ENCODE measurements at places on chromosomes 3 and 15.

DNA sequence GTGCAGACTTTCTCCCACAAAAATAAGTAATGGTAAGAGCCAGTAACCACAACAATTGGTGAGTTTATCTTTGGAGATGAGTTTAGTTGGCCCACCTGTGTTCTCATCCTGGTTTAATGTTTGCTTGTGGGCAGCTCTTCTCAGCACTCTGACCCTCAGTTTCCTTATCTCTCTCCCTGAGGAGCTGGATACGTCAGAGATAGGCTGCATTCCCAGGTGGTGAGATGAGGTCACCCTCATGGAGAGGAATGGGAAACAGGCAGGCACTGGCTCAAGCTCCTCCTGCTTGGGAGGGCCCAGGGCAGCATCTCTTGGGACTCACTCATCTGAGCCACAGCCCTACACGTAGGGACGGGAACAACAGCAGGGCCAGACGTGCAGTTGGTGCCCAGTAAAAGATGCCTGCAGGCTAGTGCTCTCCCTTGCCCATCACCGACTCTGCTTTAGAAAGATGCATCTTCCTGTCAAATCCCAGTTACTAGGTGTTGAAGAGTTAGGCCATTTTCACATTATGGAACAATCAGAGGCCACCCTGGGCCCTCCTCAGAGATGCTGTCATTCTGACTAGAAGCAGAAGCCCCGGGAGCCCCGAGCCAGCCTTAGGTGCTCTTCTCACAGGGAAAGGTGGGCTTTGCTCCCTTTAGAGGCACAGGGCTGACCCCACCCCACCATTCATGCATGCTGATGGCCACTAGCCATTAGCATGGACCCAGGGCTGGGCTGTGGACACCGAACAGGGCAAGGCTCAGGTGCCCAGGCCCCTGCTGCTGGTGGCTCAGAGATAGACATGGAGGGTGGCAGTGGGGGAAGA is 59.7 kb downstream of the GRIP2 start:
- DNase-seq = no peak

DNA sequence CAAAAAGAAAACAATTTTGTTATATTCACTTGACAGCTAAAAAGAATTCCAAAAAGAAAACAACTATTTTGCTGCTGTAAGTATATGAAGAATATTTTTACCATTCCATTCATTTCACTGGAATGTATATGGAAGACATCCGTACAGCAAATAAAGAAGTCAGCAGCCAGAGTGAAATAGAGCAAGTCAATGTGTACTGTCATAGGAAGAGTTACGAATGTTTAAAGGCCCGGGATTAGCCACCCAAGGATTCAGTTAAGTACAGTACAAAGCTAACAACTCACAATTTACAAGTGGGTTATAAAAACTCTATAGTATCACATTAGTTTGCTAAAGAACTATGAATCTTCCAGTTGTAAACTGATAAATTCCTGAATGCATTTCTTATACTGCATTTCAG is 14.4 kb upstream of the XXYLT1 start:
- no peak for DNase-seq

DNA sequence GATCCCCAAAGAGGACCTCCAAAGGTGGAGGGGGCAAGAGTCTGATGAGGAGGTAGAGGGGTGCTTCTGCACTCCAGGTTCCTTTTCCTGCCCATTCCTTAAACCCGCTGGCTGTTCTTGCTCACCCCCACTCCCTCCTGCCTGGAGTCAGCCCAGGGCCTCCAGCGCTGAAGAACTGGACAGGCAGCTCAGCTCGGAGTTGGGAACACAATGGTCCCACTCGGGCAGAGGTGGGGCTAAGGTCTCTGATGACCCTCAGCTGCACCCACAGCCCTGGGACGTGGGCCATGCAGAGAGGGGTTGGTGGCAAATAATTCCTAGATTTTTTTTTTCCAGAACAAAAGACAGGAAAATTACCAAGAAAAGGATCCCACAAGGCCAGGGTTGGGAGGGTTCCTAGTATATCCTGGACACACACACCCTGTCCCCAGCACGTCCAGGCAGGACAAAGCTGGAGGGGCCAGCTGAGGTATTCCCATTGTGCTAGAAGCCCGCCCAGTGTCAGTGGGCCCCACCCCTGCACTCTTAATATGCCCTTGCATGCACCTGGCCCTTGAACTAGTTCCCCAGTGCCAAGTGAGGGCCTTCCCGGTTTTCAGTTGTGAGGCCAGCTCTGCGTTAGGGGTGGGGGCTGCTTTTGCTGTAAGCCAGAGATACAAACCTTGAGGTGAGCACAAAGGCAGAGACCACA is 22.1 kb upstream of the IP6K2 start:
- no peak for DNase-seq

GRCh38 chr15:58489289-58490085 is 57.7 kb downstream of the LIPC start:
- DNase-seq = no peak

DNA sequence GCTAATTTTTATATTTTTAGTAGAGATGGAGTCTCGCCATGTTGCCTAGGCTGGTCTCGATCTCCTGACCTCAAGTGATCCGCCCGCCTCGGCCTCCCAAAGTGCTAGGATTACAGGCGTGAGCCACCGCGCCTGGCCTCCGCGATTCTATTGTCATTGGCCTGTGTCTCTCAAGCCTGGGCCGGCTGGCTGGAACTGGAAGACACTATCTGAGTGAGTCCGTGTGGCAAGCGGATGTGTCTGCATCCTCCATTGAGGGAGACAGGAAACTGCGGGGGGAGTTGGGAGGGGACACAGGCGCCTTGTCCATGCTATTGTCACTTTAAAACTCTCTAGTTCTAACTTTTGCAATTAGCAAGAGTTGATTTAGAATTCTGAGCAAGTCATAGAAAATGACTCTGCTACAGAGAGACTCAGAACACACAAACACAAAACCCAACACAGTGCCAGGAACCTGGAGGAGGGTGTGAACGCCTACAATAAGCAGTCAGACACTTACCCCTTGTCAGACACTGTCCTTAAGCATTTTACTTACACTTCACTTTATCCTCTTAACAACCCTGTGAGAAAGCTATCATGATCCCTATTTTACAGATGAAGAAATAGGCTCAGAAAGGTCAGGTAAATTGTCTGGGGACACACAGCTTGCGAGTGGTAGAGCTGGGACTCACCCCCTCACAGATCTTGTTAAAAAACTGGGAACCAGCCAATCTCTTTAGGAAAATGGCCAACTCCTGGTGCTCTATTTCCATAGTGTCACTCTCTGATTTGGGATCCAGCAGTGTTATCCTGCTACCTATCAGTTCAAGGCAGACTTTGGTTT is 38.7 kb downstream of the ANP32A start:
- no peak for DNase-seq

- DNase-seq = no peak
Observed at GRCh38 chr15:101495334-101496197, 6.1 kb upstream of the PCSK6 start.

DNA sequence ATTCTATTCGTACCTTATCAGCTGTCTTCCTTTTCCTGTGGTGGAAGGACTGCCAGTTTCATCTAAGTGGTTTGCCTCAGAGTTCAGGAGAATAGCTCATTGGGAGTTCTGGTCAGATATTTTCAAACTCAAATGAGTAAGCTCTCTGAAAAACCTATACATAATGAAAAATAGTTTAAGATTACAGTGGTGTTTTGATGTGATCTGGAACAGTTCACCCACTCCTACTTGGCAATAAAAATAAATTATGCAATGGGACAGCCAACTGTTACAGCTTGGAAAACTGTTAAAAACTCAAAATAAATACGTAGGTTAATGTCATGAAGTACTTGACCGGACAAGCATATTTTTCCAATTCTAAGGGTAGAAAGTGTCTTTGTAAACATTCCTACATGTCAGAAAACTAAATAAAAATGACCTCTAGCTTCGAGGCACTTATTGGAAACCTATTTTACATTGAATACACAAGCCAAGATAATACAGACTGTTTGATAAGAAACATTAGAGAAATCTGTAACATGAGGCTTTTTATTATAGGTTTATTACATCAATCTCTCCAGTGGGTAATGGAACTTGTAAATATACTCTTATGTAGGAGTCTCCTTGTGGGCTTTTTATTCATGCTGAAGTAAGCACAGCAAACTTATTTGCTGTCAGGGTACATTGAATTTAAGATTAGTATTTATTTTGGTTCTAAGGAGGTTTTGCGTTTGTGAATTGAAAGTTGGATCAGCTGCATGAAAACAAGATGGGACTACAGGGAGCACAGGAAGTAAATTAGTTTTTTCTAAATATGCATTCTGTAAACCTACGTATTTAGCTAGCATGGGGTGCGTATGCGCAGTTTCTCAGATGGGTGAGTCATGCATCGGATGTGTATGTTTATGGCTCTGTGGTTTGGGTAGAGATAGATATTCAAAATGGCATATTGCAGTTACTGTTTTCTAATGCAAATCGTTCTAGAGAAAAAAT is 453.1 kb downstream of the IL5RA start:
- DNase-seq = no peak

DNA sequence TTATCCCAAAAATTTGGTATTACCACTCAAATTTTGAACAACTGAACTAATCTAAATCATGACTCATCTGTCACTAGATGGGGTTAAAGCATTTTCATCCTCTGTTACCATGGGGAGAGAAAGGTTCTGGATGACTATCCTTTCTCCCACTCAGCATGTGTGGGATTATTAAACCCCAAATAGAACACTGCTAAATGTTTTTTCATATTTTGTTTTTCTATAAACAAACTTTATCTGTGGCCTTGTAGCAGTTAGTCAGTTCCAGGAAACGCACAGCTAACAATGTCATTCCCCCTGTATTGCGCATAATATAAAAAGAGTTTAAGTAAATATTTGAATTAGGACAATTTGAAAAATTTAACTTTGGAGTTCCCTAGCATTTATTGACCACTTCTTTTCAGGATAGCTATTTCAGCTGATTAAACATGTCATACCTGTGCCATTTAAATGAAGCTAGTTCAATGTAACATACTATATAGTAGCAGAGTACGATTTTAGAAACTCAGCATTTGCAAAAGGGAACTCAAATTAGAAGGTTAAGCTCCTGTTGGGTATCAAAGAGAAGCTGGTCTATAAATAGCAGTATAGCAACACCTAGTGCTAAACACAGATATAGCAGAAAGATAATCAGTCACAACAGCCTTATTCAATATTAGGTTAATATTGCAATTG is 9.2 kb upstream of the TMEM212 start:
- DNase-seq = no peak

DNA sequence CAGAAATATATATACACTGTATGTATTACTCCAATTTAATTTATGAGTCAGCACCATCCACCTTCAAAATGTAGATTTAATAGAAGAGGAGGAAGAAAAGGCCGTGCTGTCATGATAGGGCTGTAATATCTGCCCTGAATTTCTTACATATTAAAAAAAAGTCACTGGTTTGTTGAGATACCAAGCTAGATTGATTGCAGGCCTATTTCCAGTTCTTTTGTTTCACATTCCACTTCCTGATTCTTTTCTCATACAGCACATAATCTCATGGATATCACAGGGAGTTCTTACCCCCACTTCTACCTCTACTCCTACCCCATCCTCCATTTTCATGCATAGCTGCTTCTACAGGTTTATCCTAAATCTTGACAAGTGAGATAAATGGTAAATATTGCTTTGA is 290.3 kb downstream of the ZBTB20 start:
- no peak for DNase-seq

- DNase-seq = no peak
Observed at GRCh38 chr3:120673116-120673515, 8.9 kb downstream of the HGD start.

DNA sequence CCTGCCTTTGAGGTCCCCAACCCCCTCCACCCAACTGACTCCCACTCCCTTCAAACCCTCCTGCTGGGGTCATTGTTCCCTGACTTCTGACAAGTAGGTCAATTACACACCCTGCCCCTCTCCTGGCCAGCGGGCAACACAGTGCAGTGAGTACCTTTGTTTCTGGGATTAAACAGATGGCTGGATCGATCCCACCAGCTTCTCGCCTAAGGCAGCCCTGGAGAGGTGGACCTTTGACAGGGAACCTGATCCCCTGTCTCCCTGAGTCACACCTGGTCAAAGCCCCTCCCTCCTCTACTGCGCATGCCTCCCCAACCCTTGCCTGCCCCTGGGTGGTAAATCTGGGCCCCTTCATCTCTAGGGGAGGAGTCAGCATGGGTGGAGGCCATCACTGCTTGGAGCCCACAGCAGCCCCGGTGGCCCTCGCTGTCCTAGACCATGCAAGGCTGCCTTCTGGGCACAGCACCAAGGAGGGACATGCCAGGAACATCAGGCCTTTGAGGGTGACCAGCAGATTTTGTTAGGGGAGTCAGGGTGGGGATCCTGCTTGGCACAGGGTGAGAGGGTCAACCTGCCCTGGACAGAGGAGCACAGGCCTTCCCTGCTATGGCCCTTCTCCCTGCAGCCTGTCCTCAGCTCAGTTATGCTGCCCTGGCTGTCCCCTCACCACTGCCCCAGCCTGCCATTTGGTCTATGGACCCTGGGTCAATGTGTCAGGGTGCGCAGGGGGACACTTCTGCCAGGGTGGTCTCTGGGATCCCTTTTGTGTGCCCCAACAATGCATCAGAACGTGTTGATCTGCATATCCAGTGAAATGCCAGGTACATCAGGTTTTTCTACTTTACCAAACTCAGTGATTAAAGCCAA is 9.8 kb upstream of the PRR23E start:
- no peak for DNase-seq

GRCh38 chr15:40136470-40137302 is 24.2 kb upstream of the BUB1B start:
- DNase-seq = no peak

DNA sequence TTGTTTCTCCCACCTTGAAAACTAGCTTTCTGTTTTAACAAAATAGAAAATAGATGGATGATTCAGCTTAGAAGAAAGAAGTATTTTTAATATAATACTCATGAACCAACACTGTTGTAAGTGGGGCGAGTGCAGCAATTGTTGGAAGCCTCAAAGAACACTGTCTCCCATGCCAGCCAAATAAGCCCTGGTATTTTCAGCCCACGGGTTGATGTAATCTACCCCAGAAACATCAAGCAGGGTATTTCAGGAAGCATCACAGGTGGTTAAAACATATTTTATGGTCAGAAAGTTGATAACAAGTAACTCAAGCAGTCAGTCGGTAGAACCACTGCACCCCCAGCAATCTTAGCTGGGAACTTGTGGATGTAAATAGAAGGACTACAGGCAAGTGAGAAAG is 115.9 kb downstream of the SV2B start:
- no peak for DNase-seq

DNA sequence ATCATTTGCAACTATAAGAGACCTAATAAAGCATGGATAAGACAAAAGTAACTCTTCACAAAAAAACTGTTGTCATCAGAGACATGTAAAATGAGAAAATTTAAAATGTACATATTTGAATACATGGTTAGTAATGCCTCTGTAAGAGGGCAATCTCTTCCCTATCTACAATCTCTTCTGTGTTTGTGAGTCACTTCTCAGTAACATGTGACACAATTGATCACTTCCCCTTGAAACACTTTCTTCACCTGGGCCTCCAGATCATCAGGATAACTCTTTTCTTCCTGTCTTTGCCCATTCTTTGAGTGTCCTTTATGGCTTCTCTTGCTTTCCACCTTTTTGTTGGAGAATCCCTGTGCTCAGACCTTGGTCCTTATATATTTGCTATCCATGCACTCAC is 50.4 kb downstream of the TFDP2 start:
- DNase-seq = no peak

GRCh38 chr3:155462672-155463071 is 169.2 kb upstream of the STRIT1 start:
- DNase-seq = no peak

DNA sequence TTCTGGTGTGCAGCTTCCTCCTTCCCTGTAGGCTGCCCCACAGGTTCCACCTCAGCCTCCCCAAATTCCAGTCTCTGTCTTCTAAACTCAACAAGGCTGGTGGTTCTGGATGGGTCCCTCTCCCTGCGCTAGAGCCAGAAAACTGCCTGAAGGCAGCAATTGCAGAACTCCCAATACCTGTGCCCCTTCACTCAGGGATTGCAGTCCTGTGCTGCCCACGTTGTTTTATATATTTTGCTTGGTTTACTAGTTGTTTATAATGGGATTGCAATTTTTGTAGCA is 14.8 kb upstream of the NPTN start:
- DNase-seq = no peak

All from brain pericyte (primary cell).